ENCODE measurements at places on chromosomes 2 and 18. TPM values are rescaled to one million over a fixed set of nuclear protein-coding genes. Genes with fewer than 3 reads are reported as not detected.

GRCh38 chr18:62953663-62954062 lies 238.3 kb downstream of the PHLPP1 start:
- no peak for DNase-seq

Gene HMSD
- 0.72 TPM for total RNA-seq

- DNase-seq: no peak
Measured at GRCh38 chr2:112692495-112692911, 28.3 kb upstream of the NT5DC4 start.

DNA sequence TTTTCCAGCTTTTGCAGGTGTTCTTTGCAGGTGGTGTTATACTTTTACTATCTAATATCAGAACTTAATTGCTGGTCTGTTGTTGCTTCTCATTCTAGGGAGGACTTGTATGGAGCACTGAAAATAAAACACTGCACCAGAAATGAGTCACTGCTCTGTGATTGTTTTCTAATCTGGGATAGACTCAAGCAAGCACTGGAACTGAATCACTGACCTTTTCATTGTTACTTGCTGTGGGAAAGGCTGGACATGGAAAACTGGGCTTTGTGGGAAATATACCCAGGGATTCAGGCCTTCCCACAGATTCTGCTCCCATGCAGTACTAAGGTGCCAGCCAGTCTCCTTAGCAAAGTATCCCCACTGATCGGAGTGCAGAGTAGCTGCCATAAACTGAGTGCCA lies 470.0 kb upstream of the GCFC2 start:
- no peak for DNase-seq

GRCh38 chr18:36633961-36634412 lies 194.8 kb downstream of the TPGS2 start:
- DNase-seq: no peak

GRCh38 chr2:85324639-85325465 lies 2.9 kb downstream of the TGOLN2 start:
- no peak for DNase-seq

Gene LRRC30
- not detected for total RNA-seq

Gene EFR3B
- total RNA-seq: 0.74 TPM

- no peak for DNase-seq
Measured at GRCh38 chr2:19885791-19886190, 16.0 kb downstream of the TTC32 start.

Gene MC5R
- not detected for total RNA-seq

DNA sequence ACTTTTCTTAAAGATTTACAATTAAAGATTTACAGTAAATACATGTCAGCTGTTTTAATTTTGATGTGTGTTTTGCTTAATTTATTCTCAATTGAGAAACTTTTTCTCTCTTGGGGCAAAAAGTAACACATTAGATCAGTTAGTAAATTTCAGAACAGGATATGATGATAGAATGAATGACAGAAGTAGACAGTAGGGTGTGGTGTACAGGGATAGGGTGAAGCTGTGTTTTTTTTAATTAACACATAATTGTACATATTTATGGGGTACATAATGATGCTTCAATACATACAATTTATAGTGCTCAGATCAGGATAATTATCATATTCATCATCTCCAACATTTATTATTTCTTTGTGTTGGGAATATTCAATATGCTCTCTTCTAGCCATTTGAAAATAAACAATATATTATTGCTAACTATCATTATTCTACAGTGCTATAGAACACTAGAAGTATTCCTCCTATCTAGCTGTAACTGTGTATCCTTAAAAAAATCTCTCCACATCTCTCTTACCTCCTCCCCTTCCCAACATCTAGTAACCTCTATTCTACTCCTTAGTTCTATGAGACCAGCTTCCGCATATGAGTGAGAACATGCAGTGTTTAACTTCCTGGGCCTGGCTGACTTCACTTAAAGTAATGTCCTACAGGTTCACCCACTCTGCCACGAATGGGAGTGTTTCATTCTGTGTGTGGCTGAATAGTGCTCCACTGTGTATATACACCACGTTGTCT lies 175.2 kb downstream of the SNTG2 start:
- DNase-seq: no peak

DNA sequence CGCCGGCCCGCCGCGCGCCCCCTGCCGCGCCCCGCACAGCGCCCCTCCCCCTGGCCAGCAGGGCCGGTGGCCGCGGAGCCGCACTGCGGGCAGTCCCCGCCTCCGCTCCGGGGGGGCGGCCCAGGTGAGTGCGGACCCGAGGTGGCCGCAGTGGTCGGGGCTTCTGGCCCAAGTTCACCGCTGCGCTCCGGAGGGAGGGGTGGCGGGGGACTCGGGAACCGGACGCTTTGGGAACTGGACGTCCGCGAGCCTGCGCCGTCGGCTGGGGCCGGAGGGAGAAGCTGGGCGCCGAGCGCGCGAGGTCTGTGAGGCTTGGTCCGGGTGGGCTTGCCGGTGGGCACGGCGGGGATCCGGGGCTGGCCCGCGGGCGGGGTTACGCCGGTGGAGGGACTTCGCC lies 591 bp upstream of the LDLRAD4 start:
- DNase-seq: no peak

DNA sequence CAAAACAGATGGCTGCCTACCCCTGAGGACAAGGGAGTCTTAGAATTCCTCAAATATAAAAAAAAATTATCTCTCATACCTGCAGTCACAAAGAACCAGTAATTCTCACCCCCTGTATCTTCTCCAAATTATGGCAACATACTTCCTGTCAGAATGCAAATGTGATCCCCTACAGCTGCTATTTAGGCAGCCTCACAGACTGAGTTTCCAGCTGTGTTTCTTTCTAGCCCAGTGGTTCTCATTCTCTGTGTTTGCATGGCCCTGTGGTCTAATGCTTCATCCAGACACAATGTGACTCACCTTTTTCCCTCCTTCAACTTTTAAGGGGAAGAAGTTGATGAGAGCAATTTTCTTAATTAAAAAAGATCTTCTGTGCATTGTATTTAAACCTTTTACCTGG lies 726.3 kb downstream of the TSN start:
- no peak for DNase-seq

Gene SAG
- not detected for total RNA-seq

DNA sequence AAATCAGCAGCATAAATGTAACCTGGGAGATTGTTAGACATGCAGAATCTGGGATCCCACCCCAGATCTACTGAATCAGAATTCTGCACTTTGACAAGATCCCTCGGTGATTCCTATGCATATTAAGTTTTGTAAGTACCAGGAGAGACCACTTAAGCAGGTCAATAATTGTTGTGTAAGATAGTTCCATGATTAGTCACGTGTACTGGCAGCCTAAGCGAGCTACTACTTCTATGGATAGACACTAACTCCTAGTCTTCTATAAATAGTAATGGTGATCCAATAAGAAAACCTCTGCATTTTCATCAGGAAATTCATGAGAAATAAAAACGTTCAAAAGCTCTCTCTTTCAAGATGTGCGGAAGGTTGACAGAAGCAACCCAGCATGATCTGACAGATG lies 988.2 kb upstream of the CHAC2 start:
- no peak for DNase-seq

DNA sequence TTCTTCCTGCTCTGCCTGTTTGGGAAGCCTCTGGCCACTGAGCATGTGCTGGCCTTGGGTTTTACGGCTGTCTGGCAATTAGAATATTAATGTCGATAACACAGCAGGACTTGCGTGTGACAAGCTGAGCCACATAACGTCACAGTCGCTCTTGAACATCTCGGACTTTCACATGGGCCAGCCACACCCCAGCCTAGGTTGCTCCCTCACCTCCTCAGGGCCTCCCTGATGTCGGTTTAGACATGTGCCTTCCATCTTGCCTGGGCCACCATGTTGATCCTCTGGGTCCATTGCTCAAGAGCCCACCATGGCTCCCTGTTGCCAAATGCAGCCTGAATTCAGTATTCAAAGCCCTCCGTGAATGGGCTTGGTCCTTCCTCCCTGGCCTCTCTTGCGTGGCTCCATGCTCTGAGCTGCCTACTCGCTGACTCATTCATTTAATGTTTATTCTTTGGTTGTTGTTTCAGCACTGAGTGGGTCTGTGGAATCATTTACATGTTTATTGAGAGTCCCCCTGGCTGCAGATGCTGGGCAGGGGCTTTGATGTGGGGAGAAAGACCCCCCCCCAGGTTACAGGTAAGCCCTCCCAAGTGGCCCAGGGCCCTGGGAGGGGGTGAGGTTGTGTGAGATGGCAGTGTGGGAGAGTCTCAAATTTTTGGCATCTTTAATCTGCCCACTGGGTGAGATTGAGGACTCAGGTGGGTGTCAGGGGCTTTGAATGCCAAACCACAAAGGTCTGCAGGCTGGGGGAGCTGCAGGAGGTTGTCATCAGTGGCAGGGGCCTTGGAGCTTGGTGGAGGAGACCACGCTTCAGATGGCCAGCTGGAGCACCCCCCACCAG lies 62.0 kb downstream of the ODC1 start:
- no peak for DNase-seq

DNA sequence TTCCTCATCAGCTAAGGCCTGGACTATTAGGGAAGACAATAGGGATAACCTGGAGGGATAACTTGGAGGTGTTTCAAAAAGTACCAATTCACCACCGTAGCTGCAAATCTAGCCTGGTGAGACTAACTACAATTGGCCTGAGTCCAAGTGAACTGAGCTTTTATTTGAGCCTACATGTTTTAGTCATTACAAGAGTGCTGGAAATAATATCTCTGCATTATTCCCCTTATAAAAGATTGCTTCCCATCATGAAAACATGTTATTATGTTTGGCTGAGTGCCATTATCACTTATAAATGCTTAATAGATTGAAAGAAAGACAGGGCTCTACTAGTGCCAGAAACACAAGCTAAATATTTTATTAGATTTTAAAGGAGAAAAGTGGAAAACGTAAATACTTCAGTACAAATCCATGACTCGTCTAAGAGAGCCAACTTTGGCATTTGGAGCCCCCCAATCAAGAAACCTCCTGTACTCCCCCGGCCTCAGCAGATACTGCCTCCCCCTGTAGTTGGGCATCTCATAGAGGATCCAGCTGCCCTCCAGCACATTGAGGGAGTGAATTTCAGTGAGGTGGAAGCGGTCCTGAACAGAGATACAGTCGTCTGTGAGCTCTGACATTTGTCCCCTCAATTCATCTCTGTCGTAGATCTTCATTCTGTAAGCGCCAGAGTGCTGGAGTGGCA lies 3.6 kb downstream of the CRYGB start:
- DNase-seq: no peak

- DNase-seq: no peak
Measured at GRCh38 chr18:12405066-12405465, 2.7 kb upstream of the PRELID3A start.

DNA sequence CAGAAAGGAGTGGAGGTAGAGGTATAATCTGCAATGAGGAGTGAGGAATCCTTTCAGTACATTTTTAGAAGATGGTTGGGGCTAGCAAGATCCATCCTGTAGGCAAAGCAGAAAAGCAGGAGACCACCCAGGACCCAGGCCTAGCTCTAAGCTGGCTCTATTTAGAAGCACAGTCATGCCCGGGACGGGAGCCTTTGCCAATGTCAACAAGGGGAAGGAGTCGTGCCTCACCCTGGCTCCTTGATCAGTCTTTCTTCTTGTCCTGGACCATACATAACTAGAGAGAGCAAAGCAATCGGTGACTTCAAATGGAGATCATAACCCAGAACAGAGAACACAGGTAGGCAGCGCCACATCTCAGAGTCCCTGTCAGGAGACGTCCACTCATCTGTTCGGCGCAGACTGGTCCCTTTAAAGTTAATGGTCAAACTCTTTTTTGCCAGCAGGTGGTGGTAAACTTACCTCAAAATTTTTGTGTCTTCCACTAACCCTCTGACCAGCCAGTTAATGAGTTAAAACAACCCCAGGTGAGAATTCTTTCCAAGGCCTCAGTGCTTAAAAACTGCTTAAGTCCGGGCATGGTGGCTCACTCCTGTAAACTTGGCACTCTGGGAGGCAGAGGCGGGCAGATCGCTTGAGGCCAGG lies 8.0 kb downstream of the MC5R start:
- no peak for DNase-seq

Gene RFTN2
- 27.3 TPM for total RNA-seq

DNA sequence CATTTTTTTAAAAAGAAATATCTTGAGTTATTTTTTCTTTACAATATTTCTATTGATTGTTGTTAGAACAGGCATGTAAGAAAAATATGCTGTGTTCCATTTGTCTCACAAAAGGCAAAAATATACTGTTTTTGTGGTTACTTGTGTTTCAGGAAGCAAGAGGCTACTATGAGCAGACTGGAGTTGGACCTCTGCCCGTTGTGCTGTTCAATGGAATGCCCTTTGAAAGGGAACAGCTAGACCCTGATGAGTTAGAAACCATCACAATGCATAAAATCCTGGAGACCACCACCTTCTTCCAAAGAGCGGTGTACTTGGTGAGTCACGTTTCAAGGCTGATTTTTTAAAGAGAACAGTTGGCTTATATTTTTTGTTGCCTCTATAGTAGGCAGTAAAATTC lies 54.7 kb downstream of the UGGT1 start:
- DNase-seq: no peak

- DNase-seq: no peak
Measured at GRCh38 chr2:152200101-152200500, 24.5 kb upstream of the STAM2 start.

GRCh38 chr2:1366546-1367134 lies 46.6 kb upstream of the TPO start:
- DNase-seq: no peak

DNA sequence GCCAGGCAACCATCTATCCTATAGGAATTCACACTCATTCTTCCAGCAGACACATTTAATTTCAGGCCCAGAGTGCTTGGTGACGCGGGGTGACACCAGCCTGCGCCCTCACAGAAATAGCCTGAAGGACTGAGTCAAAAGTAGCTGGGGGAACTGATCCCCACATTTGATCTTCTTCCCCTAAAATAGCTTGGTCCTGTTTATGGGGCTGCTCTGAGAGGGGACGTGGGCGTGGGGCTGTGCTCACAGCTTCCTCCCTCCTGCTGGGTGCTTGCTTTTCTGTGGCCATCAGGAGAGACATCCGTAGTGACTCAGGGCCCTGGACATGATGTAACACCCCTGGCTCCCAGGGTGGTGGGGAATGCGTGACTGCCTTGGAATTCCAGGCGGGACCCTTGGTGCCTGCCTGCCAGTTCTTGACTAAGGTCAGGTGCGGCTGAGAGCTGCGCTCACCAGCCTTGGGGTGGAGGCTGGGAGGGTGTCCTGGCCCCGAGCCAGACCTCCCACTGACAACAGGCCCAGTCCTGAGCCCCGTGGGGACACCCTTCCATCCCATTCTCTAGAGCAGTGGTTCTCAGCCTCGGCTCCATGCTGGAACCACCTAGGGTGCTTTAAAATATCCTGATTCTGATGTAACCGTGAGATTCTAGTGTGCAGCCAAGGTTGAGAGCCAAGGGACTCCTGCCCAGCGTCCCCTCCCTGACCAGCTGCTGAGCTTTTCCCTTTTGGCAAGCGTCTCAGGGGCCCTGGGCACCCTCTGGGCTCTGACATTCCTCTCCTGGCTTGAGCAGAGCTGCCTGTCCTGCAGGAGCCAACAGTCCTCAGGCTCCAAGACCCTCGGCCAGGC lies 47.4 kb upstream of the SMAD7 start:
- DNase-seq: no peak

DNA sequence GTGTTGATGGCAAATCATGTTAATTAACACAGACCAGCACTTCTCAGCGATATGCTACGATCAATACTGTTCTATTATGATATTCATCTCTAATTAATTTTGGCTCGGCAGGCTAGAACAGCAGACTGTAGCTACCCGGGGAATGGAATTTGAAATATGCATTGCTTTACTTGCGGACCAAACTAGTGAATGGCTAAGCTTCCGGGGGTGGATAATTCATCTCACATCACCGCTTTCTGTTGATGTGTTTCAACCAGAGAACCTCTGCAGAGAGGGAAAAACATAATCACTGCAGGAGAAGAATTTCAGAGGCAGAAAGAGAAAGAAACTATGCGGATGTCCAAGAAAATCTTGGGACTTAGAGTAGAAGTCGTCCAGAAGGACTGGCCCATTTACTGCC lies 490.9 kb downstream of the STK39 start:
- no peak for DNase-seq

Gene ZNG1B
- 32.1 TPM for total RNA-seq

Data from omental fat pad (tissue), 4 donors.